ENCODE measurements at places on chromosomes 6 and 20.
A peak's percentile ranks its signal among the peaks of the same experiment; 100 is the strongest.

GRCh38 chr6:124298730-124299129 is 495.1 kb downstream of the NKAIN2 start:
- no peak for DNase-seq

GRCh38 chr20:3803854-3804253 is 7.7 kb downstream of the CDC25B start:
- no peak for DNase-seq

DNA sequence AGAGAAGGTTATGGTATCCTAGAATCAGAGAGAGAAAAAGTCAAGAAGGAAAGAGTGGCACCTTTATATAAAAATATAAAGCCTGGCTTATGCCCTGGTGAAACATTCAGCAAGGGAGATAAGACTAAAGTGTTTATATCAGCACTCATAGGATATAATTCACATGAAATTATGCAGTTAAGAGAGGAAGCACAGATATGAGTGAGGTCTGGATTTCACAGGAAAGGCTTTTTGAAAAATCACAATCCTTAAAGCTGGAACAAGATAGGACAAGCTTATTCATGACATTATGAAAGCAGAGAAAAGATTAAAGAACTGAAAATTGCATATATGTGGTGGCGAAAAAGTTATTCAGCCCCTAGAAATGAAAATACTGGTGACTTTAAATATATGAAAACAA is 181.2 kb upstream of the FLRT3 start:
- no peak for DNase-seq

- peak; percentile 76 for DNase-seq
Measured at GRCh38 chr6:36623547-36624459, 29.6 kb downstream of the SRSF3 start.

Data from SJSA1 (cell line).